Brain pericyte (primary cell): ENCODE measurements at places on chromosomes 6 and 20.

DNA sequence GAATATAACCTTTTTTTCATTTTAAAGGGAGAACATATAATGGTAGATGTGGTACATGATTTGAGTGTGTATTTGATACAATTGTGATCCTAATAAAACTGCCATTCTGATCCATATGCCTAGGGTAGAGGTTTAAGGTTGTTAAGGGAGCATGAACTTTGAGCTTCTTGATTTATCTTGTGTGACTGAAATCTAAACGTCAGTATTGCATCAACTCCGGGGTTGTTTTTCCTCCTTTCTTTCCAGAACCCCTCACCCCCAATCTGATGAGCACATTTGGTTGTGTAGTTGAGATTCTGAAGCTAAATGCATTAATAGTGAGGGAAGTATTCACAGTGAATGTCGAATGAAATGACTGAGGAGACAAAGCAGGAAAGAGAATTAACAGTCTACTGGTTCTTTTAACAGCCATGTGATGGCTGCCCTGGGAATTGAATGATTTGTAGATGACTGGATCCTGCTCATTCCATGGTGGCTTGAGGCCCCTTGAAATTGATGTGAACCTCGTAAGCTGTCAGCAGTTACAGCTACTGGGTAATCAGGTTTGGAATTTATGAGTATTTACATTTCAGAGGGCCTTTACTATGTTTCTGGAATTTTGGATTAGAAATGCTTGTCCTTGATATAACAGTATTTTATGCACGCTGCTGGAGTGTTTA lies 44.8 kb downstream of the FARS2 start:
- DNase-seq = no peak

GRCh38 chr6:147135211-147135681 lies 69.0 kb upstream of the STXBP5 start:
- no peak for DNase-seq

- DNase-seq = no peak
These were observed 24.7 kb upstream of the MRGBP start for GRCh38 chr20:62771396-62772102.

DNA sequence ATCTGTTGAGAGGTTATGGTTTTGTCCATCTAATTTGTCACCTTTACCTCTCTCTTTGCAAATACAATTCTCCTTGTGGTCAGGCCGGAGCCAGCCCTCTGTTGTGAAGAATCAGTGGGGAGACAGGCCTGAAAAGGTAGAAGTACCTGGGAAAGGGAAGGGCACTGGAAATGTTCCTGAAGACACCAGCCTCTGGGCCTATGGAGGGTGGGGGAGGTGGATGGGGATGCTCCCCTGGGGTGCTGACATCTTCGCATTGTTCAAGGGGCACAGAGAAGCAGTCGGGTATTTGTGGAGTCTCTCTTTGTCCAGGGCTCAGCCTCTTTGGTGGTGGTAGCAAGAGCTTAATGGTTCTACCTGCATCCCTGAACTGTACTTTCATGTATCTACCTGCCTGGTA lies 24.4 kb upstream of the AFDN start:
- no peak for DNase-seq

GRCh38 chr6:138909975-138910374 lies 78.1 kb downstream of the REPS1 start:
- no peak for DNase-seq

DNA sequence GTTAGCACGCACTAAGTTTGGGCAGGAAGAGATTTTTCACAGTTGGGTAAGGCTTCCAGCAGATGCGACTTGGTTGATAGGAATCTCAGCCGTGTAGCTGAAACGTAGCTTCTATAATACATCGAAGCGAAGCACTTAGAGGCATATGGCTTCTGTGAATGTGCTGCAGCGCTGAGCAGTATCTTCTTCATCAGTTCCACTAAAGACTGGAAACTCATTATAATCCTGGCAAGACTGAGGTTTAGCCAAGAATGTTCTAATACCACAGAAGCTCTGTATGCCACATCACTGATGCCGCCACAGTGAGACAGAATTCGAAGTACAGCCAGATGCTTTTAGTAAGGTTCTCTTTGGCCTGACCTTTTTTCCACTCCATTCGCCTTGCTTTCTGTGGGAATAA lies 680.2 kb upstream of the AGPAT4 start:
- DNase-seq = no peak

DNA sequence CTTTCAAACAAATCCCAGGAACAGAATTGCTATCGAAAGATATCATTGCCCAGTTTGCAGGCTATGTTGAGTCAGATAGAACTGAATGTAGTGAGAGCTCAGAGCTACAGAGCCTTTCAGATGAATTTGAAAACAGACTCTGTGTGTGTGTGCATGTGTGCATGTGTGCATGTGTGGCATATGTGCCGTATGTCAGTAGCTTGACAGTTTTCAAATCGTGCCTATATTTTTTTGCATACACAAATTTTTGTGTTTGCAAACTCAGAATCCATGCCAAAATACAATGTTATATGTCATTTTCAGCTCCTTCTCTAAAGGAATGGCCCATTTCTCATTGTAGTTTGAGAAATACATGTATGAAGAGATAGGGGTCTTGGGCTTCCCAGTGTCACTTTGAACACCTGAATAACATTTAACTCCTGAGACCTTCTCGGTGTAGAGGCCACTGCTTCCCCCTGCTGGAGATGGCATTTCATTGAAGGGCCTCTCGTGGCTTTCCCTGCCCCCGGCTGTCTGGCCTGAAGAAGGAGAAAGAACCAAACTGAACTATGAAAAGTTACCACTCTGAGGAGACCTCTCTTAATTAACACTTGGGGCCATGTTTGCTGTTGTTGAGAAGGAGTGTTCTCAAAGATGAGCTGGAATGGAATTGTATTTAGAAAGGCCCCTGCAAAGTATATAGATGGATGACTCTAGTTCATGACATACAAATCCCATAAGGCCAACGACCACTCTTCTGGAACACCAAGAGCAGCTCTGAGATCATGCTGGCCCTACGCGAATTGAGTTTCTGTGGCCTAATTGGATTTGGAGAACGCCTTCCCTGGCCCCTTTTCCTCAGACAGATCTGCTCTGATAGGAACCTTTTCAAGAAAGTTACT lies 58.7 kb downstream of the VAPB start:
- no peak for DNase-seq

DNA sequence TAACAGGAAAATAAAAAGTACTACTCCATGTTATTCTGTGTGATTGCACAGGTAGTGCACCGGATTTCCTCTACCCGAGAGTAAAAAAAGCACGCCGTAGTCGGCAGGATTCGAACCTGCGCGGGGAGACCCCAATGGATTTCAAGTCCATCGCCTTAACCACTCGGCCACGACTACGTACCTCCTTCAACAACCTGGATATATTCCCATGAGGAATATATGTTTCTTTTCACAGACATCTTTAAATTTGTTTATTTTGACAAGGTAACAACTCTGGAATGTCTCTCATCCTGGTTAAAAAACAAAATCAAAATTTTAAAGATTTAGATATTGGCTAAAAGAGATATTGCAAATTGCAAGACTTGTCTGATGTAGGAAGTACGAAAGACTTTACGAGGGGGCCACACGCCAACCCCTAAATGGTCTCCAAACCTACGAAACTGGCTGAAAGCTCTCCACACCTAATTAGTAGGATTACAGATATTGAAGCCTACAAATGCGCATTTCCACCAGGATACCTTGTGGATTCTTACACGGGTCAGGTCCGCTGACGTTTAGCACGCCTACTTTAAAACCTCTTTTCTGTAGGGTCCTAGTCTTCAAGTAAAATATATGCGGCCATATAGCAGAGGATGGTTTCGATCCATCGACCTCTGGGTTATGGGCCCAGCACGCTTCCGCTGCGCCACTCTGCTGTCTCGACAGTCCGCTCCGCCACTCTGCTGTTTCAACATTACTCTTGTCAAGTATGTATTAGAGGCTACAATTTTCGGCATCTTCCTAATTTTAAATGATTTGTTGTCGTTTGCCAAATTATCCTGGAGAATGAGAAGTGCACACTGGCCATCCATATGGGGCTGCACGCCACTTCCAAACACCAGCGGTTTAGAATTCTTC lies 52.2 kb upstream of the BTN3A2 start:
- DNase-seq = peak; percentile 54

DNA sequence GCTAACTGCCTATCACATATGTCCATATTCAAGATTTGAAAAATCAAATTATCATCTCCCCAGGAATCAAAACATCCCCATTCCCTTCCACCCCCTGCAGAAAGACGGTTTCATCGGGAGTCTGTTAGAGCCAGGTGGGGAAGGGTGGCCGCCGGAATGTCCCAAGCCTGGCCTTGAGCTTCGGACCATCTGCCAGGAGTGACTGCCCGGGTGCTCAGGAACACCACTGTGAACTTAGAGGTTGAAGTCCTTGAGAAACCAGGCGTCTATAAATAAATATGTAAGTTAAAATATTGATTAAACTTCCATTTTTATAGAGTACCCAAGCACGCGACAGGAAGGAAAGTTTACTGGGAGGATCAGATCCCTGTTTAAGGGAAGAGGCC lies 250.8 kb downstream of the DLL1 start:
- DNase-seq = no peak
